NCI-H1436 (cell line): ENCODE measurements at places on chromosomes 7 and 10.

DNA sequence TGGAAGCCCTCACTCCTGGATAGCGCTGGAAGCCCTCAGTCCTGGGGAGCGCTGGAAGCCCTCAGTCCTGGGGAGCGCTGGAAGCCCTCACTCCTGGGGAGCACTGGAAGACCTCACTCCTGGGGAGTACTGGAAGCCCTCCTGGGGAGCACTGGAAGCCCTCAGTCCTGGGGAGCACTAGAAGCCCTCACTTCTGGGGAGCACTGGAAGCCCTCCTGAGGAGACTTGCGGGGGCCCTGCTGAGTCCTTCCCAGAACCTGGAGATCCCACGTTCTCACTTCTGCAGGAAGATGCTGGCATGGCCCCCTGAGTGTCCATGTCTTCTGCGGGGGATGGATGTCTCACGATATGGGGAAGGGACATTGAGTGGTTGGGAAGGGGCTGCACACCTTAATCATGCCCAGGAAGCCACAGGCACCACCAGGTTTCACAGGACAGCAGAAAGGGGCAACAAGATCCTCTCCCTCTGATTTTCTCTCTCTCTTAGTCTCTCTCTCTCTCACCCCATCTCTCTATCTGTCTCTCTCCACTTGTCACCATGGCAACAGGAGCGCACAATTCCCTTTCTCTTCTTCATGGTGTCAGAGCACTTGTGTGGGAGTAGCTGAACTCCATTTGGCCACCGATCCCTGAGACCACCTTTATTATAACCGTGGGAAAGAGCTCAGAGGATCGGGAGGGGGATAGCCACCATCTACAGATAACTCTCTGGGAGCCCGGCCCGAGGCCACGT, 267.0 kb downstream of the TCERG1L start:
- no peak for DNase-seq

GRCh38 chr10:114931072-114931679, 6.8 kb upstream of the TRUB1 start:
- no peak for DNase-seq

GRCh38 chr10:111117528-111118277, 40.9 kb downstream of the ADRA2A start:
- DNase-seq, result no peak

DNA sequence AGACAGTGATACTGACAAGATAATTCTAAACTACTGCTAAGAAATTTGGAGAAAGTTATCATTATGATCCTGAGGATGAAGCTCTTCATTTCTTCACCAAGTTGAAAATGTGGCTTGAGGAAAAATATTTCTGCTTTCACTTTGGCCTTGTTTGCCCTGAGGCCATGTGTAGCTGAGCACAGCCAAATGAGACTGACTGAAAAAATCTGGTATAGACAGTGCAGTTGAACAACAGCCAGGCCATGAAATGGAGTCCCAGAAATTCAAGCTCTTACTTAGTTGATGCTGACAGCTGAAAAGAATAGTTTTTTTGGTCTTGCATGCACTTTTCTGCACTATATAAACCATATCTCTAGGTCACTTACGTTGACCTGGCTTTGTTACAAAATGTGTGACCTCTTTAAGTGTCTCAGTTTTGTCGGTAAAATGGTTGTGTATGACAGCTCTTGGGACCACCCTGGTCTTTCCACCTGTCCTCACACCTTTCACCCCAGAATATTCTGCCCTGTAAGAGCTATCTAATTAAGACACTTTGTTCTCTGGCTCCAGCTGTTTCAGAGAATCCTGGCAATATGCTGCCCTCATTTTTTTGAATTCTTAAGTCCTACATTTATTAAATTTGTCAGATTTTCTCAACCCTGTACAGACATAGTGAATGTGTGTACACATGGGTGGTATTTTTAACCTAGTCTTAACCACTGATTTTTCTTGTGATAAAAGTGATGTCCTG, 91.3 kb downstream of the CD36 start:
- no peak for DNase-seq

DNA sequence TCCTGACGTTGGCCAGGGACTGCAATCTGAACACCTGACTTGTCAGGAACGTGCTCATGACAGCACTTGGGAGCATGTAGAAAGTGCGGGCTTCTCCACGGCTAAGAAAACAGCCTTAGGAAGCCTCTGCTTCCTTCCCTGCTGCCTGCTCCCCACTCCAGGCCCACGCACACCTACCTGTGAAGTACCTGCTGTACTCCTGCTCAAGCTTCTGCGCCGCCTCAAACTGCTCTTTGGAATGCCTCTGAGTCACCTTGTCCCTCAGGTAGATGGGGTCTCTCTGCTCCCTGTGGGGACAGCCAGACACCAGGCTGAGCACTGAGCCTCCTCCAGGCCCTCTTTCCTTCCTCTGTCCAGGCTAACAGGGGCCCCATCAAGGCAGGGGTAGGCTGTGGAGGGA, 132.7 kb downstream of the DLG5 start:
- no peak for DNase-seq

DNA sequence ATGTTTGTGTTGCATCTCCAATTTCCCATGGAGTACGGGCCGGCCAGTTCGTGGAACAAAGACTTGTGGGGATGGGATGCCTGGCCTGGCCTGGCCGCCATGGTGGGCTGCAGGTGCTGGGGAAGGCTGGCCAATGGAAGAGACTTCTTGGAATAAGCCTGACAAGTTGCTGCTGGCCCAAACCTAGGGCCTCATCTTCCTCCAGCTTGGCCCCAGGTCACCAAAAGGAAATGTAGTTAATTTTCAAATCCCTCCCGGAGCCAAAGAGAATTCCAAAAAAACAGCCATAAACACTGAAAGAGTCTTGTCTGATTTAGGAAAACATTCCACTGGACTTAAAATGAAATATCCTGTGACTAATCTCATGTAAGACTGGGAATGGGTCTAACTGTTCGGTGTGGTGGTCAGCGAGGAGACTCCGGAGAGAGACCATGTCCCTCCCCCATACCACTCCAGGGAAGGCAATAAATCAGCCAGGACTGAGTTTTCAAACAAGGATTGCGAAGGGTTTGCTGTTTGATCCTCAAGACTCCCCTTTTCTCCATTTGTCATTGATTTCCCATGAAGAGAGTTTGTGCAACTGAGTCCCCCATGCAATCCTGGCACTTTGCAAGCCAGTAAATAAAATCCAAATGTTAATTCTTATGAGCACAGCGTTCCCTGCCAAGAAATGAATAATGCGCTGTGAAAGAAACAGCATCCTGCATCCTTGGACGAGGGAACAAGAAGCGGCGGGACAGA, 128.7 kb upstream of the HABP2 start:
- no peak for DNase-seq

DNA sequence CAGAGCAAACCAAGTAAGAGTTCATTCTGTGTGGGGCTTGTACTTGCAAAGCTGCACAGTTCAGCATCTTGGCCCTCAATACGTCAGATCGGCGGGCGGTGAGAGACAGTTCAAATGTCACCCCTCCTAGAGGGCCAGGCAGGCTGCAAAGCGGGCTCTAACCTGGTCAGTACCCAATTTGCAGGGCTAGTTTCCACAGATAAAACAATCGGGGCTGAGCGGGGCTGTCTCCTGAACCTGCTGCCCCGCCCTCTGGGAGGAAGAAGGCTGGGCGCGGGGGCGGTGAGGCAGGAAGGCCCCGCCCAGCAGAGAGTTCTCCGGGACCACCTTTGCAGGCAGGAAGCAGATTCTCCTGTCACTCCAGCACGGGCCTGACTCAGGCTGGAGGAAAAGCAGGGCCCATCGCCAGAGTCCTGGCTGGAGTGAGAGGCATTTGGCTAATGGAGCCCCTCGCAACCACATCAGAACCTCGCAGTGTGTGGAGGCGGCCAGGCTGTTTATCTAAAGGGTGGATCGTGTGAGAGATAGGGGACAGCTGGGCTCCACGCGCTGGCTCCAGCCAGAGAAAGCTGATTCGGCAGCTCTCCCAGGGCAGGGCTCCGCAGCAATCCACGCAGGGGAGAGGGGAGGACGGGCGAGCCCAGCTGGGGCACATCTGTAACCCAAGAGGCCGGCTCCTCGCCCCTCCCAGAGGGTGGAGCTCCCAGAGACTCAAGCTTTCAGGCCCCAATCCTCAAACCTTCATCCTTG, 83.1 kb downstream of the SH3PXD2A start:
- DNase-seq, result peak; percentile 53

DNA sequence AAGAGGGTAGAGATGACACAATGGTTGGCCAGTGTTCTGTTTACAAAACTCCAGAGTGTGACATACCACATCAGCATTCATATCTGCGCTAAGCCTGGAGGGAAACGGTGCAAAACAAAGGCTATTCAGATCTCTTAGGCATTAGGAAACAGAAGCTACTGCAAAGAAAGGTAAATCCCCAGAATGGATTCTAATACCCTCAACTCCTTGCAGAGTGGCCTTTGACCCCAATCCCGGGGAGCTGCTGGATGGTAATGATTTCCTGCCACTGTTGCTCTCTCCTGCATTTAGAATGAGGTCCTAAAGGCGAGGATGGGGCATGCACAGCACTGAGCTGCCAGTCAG, 65.2 kb downstream of the AOAH start:
- DNase-seq, result no peak

DNA sequence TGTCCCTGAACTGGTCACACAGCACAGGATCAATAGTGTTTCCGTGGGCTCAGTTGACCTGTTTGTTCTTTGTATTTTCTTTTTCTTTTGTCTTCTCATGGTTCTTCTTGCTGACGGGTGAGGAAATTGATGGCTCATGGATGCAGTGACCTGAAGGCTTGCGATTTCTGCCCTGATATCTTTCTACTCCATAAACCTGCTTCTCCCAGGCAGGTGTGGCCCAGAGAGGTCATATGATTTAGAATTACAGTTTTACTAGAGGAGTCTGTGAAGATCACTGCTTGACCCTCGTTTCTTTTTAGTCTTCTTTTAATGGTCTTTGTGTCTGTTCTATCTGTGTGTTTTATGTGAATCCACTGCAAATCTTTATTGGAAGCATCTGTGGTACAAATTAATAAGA, 195.1 kb upstream of the KLF6 start:
- DNase-seq, result no peak

GRCh38 chr7:80210400-80210799, 75.8 kb downstream of the GNAI1 start:
- DNase-seq, result no peak

GRCh38 chr7:73544678-73545077, 12.8 kb downstream of the BCL7B start:
- DNase-seq, result no peak

GRCh38 chr10:45427262-45427969, 53.4 kb downstream of the ALOX5 start:
- no peak for DNase-seq

GRCh38 chr10:106424981-106425380, 739.5 kb downstream of the SORCS1 start:
- DNase-seq, result no peak

DNA sequence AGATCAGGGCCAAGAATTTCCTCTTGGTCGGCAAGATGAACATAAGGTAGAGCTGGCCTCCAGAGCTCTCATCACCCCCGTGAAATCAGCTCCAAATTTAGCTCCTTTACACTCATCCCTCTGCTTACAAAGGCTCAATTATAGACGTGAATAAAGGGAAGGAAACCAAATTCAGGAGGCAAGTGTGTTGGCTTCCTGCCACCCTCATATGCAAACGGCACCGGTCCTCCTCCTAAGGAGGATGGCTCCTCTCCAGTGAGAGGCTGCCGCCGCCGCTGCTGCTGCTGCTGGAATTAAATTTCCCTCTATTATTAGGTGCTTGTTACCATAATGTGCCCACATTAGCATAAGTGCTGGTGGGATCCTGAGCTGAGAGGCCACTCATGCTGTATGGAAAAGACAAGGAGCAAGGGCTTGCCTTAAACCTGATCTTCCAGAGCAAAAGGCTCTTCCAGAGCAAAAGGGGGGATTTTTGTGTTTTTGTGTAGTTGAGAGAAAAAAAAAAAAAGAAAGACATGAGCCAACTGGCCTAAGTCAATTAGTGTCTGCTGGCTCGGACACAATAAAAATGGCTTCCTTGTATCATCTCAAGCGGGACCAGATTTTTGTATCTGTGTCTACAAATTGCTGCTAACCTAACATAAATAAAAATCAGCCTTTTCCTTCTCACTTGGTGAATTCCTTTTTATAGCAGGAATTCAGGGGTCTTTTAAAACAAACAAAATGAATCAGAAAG, 68.4 kb downstream of the CDHR3 start:
- peak; percentile 77 for DNase-seq

- no peak for DNase-seq
Observed at GRCh38 chr10:83078645-83079044, 1060.7 kb upstream of the GHITM start.

DNA sequence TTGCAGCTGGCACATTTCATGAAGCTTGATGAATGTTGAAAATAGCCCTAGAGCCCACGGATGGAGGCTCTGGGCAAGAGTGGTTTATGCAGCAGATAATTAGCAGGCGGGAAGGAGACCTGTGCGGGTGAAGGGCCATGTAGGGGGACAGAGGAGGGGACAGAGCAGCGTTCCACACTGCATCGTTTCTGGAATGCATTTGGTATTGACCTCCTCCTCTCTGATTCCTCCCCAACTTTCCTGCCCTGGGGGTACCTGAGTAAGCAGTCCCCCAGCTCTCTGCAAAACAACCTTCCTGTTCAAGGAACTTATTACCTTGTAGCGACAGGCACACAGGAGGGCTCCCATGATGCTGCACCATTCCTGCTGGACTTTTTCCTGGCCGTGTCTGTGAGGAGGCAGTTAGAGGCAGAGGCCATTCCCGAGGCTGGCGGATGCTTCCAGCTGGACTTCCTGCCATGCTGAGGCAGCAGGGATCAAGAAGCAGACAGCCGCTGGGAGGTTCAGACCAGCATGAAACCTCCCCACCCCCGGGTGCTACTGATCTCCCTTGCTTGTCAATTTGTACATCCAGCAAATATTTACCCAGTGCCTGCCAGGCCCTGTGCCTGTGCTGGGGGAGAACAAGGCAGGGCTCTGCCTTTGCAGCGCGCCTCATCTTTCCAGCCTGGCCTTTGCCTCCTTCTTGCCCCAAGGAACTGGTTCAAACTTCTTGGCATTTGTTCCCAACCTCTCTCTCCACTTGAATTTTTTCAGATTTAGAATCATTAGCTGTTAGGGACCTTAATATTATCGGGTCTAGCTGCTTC, 28.7 kb downstream of the SLC29A3 start:
- no peak for DNase-seq

DNA sequence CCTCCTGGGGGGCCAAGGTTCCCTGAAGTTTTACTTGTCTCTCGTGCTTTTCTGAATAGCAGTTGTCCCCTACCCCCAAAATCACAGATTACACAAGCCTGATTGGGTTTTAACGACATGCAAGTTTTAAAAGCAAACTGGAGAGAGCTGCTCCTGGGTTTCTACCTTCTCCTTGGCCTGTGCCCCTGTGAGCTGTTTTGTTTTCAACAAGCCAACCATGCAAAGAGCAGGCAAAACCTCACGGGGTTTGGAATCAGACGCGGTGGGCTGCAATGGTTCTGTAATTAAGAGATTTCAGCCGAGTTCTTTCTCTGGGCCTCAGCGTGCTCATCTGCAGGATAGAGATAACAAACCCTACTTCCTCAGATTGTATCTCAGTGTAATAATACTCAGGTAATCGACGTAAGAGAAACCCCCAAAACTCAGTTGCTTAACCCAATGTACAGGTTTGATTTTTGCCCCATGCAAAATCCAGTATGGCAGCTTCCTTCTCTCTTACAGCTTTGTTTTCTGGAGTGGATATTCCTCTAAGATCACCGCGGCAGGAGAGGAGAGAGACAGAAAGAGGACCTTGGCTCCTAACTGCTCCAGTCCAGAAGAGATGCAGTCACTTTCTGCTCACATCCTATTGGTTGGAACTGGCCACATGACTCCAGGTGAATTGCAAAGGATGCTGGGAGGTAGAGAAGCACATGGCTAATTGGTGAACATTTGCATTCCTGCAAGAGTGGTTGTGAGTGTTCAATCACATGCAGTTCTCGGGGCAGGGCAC, 42.0 kb downstream of the MYL10 start:
- DNase-seq, result no peak
